Activated B cell treated with CpG ODN at 0.5 μM for 24 hours (primary cell): ENCODE measurements at places on chromosomes 2 and 18. TPM values are rescaled to one million over a fixed set of nuclear protein-coding genes. Genes with fewer than 3 reads are reported as not detected.

- DNase-seq = no peak
Measured at GRCh38 chr2:200199576-200200263, 106.8 kb upstream of the SPATS2L start.

Gene NYAP2
- 0.07 TPM in 1 of 2 replicates, not detected in the other for total RNA-seq

DNA sequence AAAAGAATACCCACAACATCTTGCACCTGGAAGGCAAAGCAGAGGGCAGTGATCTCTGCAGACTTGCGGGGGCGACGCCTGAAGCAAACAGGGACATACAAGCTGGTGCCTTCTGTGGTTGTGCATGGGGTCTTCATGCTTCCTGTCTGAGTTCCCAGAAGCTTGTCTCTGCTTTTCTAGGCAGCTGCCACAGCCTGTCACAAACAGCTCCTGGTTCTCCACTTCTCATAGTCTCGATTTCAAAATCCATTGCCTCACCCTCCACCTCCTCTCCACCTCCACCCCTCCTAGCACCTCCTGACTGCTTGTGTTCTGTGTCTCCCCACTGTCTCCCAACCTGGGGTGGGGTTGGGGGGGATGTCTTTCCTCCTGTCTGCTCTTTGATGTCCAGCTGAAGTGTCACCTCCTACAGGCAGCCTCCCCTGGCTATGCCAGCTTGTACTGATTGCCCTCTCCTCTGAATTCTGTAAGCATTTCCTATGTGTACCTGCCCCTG, 1.7 kb upstream of the PROC start:
- no peak for DNase-seq

Gene SLC11A1
- total RNA-seq = 0.89 and 0.93 TPM in 2 replicates

DNA sequence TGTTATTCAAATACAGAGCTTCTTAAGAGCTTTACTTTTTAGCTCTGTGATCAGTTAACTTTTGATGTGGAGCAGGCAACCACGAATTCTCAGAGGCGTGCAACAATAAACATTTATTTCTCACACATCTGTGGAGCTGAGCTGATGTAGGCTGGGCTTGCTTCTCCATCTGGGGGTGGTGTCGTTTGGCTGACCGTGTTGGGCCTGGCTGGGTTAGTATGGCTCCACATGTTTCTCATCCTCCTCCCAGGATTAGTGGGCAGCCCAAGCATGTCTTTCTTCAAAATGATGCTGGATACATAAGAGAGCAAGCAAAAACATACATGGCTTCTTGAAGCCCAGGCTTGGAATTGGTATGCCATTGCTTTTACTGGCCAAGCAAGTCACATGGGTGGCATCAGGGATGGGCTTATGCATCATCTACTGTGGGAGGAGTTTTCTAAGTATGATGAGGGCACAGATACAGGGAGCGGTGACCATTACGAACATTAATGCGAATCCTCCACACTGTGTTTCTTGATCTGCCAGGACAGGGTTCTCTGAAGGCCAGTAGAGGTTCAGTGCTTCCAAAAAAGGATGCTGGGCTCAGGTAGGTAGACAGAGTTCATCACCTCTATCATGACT, 157.0 kb upstream of the TNP1 start:
- DNase-seq = no peak

- no peak for DNase-seq
Measured at GRCh38 chr18:6497543-6497942, 82.8 kb upstream of the L3MBTL4 start.

DNA sequence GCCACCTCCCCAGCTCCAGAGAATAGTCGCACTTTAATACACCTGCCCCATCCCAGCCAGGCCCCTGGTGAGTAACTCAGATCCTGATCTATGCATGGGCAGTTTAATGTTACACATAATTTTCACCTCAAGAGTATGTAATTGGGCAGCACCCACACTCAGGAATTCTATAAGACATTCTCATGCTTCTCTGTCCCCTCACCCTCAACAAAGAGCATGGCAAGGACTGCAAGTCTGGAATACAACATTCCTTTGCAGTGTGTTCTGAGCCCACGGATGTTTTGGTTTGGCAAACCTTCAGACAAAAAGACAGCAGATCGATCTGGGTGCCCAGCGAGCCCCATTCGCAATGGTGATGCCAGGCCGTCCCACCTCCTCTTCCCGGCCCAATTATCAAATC, 4.9 kb upstream of the SLC14A1 start:
- no peak for DNase-seq

Gene CHN1
- 0.61 and 0.80 TPM in 2 replicates for total RNA-seq

Gene ERFE
- total RNA-seq = not detected in 2 replicates

- no peak for DNase-seq
Measured at GRCh38 chr18:55763805-55764204, 175.8 kb upstream of the TCF4 start.

GRCh38 chr2:120826260-120826648, 90.6 kb downstream of the GLI2 start:
- no peak for DNase-seq

DNA sequence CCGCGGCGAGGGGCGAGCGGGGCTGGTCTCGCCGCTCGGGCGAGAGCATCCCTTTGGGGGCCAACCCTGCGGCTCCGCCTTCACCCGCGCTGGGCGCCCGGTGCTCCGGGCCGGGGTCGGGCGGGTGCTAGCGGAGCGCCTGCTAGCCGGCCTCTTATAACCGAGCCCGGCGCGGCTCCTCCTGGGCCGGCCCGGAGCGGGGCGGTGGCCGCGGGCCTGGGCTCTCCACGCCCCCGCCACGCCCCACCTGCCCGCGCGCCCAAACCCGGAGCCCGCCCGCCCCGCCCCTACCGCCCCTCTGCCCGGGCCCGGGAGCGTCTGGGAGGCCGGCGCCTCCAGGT, at the start of gene FOXI3:
TSS of gene FOXI3 (minus strand) at position 129 of the 341 bp plus-strand sequence. CDS start 158 bp downstream, outside the sequence.
- DNase-seq = peak; percentile 30

DNA sequence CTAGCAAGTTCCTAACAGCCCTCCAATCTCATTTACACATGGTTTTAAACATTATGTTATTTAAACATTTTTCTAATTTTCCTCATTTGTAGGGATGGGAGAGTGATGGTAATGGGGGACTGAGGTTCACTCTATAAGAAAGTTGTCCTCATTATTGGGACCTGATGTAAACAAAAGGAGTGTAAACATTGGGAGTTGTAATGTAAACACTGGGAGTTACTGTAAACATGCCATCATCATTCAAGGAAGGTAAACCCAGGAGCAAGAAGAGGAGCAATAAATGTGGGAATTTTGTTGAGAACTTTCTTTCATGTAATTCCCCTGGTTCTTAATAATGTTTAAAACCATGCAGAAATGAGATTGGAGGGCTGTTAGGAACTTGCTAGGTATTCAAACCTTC, 17.8 kb downstream of the RFTN2 start:
- no peak for DNase-seq

DNA sequence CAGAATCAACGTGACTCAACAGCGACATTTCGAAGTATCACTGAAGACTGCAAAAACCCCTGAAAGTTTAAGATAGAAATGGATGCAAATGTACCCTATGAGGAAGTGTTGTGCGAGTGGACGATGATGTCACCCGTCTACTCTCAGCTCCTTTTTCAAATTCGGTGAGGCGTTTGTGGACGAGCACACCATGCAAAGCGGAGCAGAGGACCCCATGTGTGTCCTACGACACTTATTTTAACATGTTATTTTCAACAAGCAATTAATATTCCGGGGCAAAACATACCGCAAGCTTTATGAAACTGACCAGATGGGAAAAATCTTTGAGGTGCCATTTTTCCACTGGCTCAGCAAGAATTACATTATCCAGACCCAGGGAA, 2.0 kb downstream of the PXDN start:
- DNase-seq = no peak

DNA sequence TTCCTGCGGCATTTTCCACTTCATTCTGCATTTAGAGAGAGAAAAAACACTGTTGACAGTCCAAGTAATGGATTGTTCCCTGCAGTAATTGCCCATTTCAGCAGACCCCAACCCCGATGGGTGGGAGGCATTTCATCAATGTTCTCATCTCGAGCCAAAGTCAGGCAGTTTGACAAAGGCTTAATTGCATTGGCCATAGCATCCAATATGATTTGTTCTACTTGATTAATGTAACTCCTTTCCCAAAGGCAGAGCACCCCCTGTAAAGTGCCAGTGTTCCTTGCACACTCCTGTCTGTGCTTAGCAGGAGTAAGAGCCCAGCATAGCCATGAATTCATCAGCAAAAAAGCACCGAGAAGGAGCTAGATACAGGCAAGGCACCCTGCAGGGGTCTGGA, 174.4 kb downstream of the SEPTIN10 start:
- no peak for DNase-seq

DNA sequence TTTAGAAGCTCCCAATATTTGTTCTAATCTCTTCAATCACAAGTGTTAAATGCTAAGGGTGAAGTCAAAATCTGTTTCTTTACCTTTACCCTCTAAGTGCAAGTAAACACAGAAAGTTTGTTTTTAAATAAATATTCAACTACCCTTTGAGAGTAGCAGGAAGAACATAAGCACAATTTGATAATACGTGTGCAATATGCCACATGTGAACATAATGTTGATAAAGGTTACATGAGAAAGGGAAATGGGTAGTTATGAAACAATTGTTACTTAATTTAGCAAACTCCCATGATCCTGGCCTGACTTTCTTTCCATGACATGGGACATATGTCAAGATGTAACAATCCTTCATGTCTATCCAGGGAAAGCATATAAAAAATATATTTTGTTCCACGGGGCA, 7.1 kb downstream of the SPRED2 start:
- DNase-seq = no peak

DNA sequence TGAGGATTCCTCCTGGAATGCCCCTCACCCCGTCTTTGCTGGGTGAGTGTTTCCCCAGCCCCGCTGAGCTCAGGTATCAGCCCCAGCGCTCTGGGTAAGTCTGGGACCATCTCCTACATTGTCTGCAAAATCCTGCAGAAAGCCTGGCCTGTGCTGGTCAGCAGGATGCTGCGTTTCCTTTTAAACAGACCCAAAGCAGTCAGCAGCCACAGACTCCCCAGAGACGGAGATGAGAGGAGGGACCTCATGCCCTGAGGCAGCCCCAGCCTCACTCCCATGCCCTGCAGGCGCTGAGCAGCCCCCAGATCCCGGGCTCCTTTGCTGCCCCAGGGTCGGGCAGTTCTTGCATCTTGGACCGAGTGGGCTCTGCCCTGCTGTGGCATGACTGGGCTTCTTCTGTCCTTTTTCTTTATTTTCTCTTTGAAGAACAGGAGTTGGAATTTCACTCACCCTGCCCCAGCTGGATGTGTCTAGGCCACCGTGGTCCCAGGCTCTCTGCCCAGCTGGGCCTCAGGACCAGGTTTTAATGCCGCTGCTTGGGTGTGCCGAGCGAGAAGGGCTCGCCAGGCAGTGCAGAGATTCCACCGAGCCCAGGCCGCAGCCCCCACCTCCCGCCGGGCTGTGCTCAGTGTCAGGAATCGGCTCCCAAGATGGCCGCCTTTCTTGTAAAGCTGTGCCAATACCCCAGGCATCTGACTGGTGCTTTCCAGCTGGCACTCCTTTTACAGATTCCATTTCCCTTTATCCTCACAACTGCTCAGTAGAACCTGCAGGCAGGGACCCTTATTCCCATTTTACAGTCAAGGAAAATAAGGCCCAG, 43.6 kb downstream of the ODC1 start:
- DNase-seq = no peak

DNA sequence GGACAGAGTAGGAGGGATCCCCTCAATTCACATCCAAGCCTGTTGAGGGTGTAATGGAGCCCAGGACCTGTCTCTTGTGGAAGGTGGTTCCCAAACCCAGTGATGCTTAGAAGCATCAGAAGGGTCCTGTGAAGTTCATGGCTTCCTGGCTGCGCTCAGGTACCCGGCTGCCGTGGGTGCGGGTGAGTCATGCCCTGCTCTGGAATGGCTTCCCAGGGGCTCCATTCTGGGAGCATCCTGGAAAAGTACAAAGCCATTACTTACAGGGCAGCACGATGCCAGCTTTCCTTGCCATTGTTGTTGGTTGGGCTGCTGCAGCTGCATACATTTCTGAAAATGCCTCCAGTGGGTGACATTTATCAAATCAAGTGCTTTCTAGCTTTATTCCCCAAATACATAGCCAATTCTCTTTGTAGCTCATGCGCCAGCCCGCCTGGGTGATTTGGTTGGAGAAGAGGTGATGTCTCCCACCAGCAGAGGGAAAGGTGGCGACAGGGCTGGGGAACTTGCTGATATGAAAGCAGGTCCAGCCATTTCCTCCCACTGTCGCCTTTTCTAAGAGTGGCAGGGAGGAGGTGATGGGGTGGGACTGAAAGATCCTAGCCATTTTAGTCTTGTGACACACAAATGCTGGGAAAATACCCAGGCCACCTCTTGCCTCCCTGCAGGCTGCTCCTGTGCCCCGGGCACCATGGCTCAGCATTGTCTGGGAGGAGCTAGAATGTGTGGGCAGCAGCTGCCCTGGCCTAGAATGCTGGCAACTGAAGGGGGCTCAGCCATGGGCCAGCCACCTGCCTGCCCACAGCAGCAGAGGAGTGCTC, 65.9 kb upstream of the HPCAL1 start:
- DNase-seq = no peak

DNA sequence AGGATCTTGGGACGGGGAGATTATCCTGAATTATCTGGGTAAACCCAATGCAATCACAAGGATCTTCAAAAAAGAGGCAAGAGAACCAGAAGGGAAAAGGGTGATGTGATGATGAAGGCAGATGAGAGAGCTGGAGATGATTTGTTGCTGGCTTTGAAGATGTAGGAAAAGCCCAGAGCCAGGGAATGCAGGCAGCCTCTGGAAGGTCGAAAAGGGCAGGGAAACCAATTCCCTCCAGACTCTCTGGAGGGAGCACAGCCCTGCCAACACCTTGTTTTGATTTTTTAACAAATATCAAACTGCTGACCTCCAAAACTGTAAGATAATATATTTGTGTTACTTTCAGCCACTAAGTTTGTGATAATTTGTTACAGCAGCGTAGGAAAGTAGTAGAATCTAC, 48.9 kb upstream of the IL1R2 start:
- DNase-seq = no peak

DNA sequence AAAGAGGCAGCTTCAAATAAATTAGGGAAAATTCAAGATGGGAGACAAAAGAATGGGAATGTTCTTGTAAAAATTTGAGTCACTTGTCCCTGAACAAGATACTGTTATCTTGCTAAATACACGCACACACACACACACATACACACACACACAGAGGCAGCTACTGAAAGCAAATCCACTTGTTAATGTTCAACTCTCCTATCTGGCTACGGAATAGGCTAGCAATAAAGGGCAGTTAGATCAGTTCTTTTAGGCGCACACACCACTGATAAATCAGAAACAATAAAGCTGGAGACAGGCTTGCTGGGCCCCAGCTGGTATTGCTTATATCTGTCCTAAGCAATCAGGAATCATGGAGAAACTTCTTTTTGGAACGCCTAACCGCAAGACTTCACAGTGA, 461.6 kb downstream of the BCL11A start:
- DNase-seq = no peak

DNA sequence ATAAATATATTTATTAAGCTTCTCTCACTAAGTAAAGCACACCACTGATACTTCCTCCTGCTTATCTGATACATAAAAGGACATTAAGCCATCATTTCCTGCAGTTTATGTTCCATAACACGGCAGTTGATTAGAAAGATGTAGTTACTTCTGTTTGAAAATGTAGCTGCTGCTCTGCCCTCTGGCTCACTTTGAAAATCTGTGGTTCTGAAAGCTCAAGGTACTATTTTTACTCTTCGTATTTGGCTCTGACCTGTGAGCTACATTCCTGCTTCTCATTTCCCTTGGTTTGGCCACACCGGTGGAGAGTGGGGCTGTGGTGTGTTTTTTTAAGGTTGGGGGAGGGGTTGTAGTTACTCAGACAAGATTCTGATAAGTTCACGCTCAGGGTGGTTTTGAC, 12.8 kb upstream of the TTN start:
- DNase-seq = no peak

Gene BOK
- total RNA-seq = 0.10 TPM in 1 of 2 replicates, not detected in the other

GRCh38 chr18:36558234-36558633, 260.7 kb downstream of the FHOD3 start:
- DNase-seq = no peak

Gene IL1A
- total RNA-seq = 1.4 and 1.9 TPM in 2 replicates

- no peak for DNase-seq
Measured at GRCh38 chr2:222523783-222524544, 99.6 kb downstream of the SGPP2 start.
